Stimulated activated naive CD4-positive, alpha-beta T cell (primary cell): ENCODE measurements at places on chromosomes 4 and X.

DNA sequence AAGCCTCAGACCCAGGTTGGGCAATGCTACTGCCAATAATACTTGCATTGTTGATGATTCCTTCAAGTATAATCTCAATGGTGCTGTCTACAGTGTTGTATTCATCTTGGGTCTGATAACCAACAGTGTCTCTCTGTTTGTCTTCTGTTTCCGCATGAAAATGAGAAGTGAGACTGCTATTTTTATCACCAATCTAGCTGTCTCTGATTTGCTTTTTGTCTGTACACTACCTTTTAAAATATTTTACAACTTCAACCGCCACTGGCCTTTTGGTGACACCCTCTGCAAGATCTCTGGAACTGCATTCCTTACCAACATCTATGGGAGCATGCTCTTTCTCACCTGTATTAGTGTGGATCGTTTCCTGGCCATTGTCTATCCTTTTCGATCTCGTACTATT, 7.4 kb downstream of the LPAR4 start:
- no peak for DNase-seq

GRCh38 chr4:173005912-173006633, 162.5 kb upstream of the GALNT7 start:
- no peak for DNase-seq

DNA sequence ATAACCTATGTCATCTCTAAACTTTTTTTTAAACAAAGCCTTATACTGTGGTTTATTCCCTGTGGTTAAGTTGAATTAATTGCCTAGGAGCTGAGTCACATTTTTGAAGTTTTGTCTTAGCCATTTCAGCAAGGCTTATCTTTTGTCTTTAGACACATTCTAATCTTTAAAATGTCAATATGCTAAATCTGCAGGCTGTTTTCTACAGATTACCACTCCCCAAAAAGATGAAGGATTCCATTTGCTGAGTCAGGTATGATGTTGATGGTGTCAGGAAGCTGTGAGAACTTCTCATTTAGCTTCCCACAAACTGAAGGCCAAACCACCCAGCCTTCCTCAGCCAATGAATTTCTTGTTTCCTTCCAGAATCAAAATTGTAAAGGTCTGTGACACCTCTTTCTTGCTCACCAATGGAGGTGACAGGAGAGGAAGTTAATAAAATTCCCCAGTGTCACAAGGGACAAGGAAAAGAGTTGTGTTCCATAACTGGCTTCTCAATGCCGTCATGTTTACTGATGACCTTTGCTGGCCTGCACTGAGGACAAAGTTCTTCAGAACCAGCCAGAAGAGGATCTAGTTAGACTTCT, 3.7 kb upstream of the CXCL6 start:
- no peak for DNase-seq

DNA sequence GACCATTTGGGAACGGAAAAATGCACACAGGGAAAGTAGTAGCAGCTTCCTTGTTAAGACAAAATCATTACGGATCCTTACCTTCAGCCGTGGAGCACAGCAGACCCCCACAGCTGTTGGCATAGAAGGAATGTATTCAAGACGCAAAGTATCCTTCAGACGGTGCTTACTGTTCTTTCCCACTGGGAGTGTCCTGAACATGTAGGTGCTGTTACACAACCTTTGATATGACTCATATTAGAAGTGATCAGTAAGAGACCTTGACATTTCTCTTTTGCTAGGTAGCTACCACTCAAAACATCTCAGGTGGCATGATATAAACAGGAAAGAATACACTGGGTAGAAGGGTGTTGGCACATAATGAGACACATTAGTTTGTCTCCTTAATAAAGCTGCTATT, 154.0 kb upstream of the FMR1 start:
- DNase-seq, result no peak

GRCh38 chrX:103733017-103733416, 22.3 kb downstream of the TMEM31 start:
- DNase-seq, result no peak

GRCh38 chr4:162497564-162498167, 333.9 kb upstream of the FSTL5 start:
- DNase-seq, result no peak

- DNase-seq, result no peak
These were observed 16.9 kb downstream of the ACTRT1 start for GRCh38 chrX:128035318-128035717.

- DNase-seq, result no peak
These were observed 187.8 kb upstream of the NUDT6 start for GRCh38 chr4:123110147-123110546.
